Stimulated activated CD8-positive, alpha-beta memory T cell treated with anti-CD3 and anti-CD28 coated beads, Interleukin-15, amount 100 ng/mL, for 1 hour (primary cell): ENCODE measurements at places on chromosomes 13 and 19.

- DNase-seq: no peak
Measured at GRCh38 chr19:42628411-42629140, 33.9 kb upstream of the CEACAM8 start.

GRCh38 chr19:34094960-34095359 lies 77.3 kb upstream of the LSM14A start:
- DNase-seq: no peak

GRCh38 chr13:44819245-44819644 lies 170.0 kb downstream of the NUFIP1 start:
- no peak for DNase-seq

DNA sequence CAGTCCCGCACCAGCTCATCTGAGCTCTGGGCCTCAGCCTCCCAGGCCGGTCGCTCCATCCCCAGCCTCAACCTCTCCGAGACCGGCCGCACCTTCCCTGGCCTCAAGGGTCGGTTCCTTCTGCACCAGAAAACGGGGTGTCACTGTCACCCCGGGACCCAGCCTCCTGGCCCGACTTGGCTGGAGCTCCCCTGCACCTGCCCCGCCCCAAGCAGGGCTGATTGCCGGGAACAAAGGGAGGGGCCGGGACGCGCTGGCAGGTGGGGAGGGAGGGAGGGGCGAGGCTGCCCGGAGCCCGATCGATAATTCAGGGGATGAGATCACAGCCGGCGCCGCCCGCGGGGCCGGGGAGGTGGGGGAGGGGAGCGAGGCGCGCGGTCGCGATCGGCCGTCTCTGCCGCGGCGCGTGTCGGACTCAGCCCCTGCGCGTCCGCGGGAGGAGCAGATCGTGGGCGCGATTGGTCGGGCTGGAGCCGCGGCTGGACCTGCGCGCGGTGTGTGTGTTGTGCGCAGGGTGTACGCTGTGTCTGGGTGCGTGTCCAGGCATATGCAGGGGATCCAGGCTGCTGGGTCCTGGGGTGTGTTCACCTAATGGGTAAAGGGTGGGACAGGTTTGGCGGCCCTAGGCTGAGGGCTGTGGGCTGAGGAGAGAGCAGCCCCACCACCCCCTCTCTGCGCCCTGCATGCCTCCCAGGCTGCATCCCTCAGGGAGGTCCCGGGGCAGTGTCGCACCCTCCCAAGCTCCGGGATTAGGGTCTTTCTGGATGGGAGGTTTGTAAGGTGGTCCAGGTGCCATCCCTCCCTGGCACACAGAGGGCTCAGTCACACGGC lies 1.1 kb upstream of the SHC2 start:
- DNase-seq: no peak

DNA sequence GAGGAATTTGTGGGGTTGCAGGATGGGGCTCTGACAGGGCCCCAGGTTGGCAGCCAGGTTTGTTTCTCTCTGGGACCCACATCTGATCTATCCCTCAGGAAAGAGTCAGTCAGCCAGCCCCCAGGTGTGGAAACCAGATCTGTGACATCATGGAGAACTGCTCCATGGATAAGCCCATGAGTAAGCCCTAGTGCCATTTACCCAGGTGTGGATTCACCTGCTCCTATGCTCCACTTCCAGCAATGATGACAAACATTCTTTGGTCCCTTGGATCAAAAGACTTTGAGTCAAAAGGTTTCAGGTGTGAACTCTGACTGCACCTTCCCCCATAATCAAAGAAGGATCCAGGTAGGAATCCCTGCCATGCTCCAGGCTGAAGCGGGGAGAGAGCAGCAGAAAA lies 26.9 kb upstream of the IGFL4 start:
- no peak for DNase-seq

DNA sequence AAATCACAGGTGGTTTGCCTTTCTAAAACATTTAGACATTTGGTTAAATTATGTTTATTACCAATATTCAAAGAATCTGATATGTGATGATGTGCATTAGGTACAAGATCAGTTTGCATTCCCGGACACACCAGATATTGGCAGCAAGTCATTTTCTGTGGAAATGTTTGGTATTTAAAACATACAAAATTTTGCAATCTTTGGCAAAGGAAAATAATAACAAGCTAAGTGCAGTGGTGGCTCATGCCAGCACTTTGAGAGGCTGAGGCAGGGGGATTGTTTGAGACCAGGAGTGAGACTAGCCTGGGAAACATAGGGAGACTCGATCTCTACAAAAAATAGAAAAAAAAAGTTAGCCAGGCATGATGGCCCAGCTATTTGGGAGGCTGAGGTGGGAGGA lies 29.1 kb upstream of the TSC22D1 start:
- no peak for DNase-seq

DNA sequence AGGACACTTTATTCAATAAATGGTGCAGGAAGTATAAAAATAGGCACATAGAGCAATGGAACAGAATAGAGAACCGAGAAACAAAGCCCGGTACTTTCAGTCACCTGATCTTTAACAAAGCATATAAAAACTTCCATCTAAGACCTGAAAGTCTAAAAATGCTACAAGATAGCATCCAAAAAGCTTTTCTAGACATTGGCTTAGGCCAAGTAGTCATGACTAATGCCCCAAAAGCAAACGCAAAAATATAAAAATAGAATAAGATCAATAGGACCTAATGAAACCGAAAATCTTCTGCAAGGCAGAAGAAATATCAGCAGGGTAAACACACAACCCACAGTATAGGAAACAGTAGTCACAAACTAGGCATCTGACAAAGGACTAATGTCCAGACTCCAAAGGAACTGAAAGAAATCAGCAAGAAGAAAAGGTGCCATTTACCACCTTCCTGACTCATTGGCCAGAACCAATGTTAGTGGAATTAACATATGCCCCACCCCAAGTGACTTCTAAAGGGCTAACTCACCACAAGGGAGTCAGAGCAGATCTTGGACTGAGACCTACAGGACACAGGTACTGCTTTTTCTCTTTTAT lies 40.8 kb upstream of the CEACAM21 start:
- DNase-seq: no peak

- DNase-seq: no peak
Measured at GRCh38 chr19:19202707-19203011, 555 bp downstream of the NR2C2AP start.

- DNase-seq: no peak
Measured at GRCh38 chr13:101453784-101454201, 1.3 kb downstream of the ITGBL1 start.

GRCh38 chr13:57925751-57926150 lies 294.2 kb downstream of the PCDH17 start:
- no peak for DNase-seq

GRCh38 chr19:46351241-46352041 lies 4.6 kb downstream of the PPP5C start:
- no peak for DNase-seq

DNA sequence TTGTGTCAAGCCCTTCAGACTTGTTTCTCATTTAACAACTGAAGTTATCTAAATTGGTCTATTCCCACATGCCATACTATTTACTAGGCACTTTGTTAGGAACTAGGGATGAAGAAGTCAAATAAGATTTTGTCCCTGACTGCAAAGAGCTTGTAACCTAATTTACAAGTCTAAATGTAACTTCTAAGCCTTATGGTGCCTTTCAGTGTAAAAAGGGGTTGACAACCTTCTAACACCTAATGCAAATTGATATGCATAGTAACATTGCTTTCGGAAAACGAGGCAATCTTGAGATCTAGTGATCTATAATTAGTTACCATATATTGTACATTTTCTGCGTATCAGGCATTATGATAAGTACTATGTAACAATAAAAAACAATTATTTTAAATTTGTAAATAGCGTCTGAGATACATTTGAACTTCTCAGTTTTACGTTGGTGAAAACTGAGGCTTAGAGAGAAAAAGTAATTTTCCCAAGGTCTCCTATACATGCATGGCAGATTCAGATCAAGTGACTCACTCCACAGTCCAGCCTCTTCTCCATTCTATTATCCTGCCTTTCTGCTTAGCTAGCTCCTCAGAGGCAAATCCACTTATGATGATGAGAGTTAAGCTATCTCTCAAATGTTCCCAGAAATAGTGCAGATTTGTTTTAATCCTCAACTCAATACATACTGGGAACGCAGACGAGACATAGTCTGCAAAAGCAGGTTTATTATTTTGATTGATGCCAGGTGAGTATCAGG lies 764.9 kb upstream of the SLITRK5 start:
- no peak for DNase-seq

DNA sequence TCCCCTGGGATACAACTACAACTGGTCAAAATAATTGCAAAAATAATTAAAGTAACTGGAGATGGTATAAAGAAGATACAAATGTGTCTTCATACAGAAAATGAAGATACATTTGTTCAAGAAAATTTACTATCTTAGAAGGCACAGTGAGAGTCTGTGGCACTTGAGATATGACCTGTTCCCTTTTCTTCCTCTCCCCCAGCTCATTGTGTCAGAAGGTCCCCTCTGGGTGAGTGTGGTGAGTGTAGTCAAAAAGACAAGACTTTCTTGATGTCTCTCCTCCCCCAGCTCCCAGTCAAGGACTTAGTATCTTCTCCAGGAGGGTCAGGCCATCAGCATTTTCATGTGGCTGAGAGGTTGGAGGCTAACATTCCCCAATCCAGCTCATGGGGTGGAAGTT lies 51.7 kb downstream of the EDNRB start:
- DNase-seq: no peak

DNA sequence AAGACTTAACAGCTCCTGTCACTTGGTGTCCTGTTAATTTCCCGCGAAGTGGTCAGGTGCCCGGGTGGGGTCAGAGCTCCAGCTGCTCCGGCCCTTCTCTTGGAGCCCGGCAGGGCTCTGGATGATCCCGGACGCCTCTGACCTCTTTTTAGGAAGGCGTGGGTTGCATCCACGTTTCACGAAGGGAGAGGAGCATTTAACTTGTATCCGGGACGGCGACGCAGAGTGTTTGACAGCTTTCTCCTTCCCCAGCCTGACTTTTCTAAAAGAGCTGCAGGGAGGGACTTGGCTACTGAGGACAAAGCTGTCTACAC lies 656 bp downstream of the ZNF155 start:
- DNase-seq: no peak

- DNase-seq: no peak
Measured at GRCh38 chr13:31967155-31967554, 64.4 kb upstream of the FRY start.

DNA sequence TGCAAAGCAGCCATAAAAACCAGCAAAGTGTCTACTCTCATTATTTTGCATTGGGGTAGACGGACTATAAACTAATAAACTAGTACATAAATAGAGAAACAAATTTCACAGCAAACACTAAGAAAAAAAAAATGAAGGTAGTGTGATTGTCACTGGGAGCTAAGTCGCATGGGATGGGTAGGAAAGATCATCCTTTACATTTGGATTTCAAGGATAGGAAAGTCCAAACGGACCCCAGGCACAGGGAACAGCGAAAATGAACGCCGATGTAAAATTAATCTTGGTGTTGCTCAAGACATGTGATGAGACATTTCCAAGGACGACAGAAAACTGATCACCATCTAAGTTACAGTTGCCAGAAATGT lies 690 bp upstream of the SGTA start:
- DNase-seq: no peak

GRCh38 chr19:46755077-46755852 lies 9.0 kb upstream of the STRN4 start:
- no peak for DNase-seq

DNA sequence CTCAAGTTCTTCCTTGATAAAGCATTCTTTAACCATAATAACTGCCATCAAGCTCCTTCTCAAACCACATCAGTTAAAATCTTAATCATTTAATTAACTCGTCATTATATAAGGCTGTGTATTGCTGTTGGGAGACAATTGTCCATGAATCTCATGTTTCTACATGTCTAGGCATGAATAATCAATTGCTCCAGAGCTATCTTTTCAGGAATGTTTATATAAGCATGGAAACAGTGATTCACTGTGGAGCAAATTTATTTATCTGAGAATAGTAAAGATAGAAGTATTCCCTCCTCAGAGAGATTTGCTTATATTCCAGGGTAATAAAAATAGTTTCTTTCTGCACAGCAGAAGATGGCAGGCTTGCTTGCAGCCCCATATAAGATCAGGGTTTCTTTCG lies 71.1 kb downstream of the CBY2 start:
- DNase-seq: no peak

DNA sequence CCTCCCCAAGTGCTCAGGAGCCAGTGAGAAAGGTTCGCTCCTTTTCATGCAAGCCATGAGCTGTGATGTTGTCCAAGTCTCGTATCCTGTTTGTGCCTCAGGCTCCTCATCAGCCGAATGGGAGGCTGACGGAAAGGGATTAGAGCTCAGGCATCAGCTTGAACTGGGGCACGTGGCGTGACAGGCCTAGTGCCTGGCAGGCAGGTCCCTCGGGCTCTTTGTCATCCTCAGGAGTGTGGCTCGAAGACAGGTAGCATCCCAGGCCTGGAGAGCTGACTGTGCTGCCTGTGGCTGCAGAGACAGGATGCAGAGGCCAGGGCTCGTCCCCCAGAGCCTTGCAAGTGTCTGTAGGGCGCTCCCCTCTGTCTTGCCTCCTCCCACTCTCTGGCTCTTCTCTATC lies 38.5 kb downstream of the DNM2 start:
- no peak for DNase-seq

- no peak for DNase-seq
Measured at GRCh38 chr19:16586991-16587832, 15.0 kb upstream of the SLC35E1 start.

DNA sequence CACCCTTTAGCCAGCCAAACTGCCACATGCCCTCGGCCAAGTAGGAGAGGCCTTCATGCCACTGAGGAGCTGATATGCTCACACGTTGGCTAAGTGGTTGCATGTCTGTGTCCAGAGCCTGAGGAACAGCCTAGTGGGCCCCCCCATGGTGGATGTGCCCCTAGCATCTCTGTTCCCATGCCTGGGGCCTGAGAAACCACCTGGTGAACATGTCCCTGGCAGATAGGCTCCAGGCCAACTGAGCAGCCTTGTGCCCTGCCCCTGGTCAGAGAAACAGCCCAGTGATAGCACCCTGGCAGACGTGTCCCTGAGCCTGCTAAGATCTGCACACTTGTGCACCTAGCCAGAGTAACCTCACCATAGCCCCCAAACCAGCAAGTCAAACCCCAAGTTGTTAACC lies 121.8 kb upstream of the WASF3 start:
- DNase-seq: no peak

DNA sequence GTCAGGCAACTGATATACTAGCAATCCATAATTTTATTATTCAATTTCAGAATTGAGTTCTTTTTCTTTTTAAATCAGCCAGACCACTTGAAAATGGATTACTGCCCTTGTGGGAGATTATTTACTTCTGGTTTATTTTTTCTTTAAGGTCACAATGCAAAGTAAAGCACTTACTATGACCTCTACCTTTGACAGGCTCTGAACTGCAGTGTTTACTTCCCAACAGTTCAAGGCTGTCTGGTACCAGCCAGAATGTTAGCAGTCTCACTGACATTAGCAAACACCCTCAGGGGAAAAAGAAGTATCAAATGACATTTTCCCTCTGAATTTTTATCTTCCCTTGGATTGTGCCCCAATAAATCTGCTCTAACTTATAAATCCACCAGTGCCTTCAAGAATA lies 57.5 kb downstream of the RAP2A start:
- DNase-seq: no peak

- DNase-seq: no peak
Measured at GRCh38 chr19:8269724-8270123, 38.4 kb downstream of the CD320 start.

- no peak for DNase-seq
Measured at GRCh38 chr13:104831831-104832230, 1703.6 kb downstream of the EFNB2 start.
